ENCODE measurements at places on chromosomes 4 and X.
A peak's percentile ranks its signal among the peaks of the same experiment; 100 is the strongest.

DNA sequence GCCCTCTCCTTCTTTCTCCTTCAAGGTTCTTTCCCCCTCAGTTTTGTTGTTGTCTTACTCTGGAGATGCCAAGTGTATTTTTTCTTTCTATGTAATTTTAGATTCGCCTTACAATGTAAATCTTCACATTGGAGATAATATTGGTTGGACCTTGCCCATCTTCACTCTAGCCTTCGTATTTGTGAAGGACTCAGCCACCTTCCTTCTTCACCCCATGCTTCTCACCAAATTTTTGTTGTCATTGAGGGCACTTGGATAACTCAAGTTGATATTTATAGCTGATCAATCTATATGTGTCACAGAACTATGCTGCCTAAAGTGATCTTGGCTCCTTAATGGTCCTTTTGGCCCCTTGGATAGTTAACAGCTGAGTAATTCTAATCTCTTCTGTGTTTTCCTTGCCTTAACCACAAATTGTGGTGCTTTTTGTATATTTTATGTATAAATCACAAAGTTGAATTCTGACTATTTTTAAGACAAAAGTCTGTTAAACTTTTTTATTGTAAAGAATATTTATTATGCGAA, 6.5 kb downstream of the SPRY1 start:
- no peak for DNase-seq

GRCh38 chrX:17214962-17215361, 160.0 kb upstream of the NHS start:
- peak; percentile 0 for DNase-seq

- peak; percentile 1 for DNase-seq
These were observed 260.5 kb upstream of the ANXA10 start for GRCh38 chr4:167831855-167832254.

DNA sequence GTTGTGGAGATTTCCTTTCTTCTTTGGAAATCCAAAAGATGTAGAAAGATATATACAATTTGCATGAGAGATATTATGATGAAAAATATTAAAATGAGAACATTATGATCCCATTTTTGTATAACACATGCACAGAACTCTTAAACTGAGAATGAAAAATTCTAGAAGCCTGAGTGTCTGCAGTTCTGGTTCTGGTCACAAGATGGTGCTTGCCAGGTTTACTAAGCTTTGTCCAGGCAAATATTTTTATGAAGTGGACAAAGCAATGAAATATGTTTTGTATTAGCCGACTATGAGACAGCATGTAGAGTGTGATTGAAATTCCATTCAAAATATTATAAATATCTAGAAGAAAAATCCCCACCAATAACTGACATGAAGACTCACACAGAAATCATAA, 2.2 kb downstream of the PWWP3B start:
- no peak for DNase-seq

DNA sequence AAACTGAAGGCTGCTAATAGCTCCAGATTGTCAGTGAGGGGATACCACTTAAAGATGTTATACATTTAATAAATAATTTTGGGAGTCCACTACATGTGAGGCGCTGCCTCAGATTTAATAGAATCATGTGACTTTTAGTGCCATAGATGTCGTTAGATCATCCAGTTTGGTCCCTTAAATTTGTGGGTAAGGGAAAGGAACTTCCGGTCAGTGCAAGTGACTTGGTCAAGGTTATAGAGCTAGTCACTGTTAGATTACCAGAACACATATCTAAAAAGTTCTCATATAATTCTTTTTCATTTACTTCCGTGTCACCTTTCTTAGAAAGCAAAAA, 529 bp upstream of the UBA6 start:
- DNase-seq = no peak

All from fibroblast of gingiva (primary cell).